ENCODE measurements at places on chromosomes 2 and 18.

DNA sequence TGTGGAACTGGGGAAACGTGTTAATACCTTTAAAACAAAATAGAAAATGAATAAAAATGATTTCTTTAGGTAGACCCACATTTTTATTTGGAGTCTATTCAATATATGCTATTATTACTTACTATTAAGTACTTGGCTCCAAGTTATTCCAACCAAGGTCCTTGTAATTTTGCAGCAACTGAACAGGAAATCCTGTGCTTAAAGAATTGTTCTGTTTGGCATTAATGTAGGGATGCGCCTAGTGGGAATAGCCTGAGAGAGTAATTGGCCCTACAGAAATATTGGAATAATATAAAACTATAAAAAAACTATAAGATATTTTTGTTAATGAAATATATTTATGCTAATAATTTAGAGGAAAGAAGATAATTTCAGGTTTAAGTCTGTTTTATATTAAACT lies 22.9 kb upstream of the ZSWIM2 start:
- no peak for DNase-seq

GRCh38 chr18:55239740-55240139 lies 280.5 kb upstream of the CCDC68 start:
- DNase-seq: no peak

DNA sequence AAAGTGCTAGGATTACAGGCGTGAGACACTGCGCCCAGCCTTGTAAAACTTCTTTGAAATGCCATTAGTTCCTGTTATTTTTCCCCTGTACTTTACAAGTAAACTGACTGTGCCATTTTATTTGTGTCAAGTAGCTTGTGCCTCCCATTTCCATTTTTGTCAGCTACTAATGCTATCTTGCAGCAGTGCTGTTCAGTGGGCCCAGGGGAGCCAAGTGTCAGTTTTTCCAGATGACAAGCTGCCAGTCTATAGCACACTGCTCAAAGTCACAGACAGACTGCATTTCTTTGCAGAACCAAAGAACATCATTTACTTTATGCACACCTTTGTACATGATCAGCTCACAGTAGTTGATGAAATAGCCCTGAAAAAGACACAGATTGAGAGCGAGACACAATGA lies 901.3 kb upstream of the CDH2 start:
- DNase-seq: no peak

DNA sequence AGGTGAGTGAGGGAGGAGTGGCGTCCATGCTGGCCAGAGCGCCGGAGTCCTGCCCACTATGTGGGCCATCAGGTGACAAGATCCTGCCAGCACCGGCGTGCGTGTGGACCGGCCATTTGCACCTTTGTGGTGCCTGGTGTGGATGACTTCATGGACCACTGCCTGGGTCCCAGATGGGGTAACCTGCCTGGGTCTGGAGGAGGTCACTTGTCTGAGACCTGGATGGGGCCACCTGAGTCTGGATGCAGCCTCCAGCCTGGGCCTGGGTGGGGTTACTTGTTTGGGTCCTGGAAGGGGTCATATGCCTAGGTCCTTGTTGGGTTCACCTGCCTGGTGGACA lies 299.6 kb downstream of the NDUFA10 start:
- no peak for DNase-seq

- DNase-seq: no peak
These were observed 316.9 kb upstream of the EPAS1 start for GRCh38 chr2:45980161-45980865.

GRCh38 chr2:171718720-171719119 lies 31.5 kb downstream of the DYNC1I2 start:
- no peak for DNase-seq

DNA sequence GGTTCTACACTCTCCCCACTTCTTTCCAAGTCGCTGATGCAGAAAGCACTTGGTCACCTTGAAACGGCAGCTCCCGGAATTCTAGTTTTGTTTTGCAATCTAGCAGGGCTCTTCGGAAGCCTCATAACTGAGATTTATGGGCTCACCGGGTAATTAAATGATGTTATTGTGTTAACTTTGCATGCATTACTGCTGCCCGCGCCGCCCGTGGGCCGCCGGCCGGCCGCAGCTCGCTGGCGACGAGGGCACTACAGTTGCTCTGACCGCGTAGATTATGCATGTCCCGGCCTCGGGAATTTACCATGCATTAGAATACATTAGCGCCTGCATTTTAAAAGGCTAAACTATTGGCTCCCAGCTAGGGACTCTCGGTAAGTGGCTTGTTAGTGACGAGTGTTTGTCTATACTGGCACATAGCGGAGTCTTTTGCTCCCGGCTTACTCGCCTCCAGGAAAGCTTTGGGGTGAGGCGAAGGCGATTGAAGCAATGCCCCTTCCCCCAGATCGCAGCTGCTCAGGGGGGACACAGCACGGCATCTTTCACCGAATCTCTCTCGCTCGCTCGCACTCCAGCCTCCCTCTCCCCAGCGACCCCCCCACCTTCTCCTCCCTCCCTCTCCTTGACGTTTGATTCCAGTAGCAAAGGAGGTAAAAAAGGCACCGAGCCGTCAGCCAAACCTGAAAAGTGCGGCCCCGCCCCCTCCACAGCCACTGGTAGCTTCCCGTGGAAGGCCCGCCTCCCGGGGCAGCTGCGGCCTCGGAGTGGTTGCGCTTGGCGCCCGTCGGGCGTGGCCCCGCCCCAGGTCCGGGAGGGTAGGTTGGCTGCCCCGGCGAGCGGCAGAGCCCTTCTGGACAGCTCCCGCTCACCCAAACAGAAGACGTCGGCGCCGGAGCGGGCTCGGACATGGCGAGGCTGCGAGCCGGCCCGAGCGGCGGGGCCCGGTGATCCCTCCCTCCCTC lies at the start of gene ONECUT2:
TSS of gene ONECUT2 (plus strand) at position 839 of the 959 bp plus-strand sequence. CDS start 343 bp downstream, outside the sequence.
- peak; percentile 78 for DNase-seq

- no peak for DNase-seq
These were observed 21.0 kb upstream of the PAX3 start for GRCh38 chr2:222319586-222320435.

DNA sequence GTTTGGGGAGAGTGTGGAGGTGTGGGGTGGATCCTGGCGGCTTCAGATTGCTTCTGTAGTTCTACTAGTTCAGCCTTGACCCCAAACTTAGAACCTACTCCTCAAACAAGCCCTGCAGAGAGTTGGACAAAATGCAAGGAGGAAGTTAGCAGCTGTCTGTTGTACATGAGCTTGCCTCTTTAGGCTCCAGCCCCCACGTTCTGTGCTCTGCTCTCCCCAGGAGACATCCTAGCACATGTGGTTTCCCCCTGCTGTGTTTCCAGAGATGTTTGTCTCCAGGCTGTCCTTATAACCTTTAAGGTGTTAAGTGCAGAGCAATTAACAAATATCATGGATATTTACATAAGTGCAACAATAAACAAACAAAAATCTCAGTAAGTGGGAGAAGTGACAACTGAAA lies 111.1 kb downstream of the ACOXL start:
- no peak for DNase-seq

DNA sequence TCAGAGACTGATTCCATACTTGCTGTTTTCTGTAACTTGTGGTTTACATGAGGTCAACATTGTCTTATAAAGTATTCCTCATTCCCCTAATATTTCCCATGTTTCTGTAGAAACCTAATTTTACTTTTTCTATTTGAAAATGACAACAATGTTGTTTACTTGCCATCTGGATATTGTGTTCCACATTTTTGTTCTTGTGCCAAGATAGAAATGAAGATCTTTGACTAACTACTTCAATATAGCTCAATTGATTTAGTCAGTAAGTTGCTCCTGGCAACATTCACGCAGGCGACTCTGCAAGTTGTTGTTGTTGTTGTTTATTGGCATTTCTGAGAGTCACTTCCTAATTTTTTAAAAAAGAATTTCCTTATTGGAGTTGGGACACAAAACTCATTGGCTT lies 69.5 kb downstream of the CAVIN2 start:
- no peak for DNase-seq

DNA sequence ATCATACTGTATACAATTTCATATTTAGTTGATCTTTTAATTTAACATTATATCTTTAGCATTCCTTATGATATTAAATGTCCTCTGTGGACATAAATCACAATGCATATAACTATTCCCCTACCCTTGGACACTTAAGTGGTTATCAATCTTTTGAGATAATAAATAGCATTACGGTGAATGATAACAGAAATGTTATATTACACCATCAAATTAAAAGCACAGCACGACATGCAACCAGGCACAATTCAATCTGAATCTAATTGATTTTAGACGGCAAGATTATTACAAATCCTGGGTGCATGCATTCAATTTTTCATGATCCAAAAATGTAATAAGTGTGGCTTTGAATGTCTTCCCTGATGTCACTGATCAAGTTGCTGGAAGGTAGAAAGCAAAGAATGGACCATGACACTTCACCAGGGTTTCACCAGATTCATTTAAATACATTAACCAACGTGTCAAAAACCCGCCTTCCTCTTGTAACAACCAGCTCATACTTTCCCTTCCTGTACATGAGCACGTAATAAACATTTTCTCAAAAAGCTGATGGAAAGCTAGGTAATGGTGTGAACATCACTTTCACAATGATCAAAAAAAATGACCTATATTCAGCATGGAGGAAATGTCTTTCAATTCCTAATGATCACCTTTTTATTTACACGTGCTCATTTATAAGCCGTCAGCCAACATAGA lies 513.7 kb upstream of the ID2 start:
- no peak for DNase-seq

DNA sequence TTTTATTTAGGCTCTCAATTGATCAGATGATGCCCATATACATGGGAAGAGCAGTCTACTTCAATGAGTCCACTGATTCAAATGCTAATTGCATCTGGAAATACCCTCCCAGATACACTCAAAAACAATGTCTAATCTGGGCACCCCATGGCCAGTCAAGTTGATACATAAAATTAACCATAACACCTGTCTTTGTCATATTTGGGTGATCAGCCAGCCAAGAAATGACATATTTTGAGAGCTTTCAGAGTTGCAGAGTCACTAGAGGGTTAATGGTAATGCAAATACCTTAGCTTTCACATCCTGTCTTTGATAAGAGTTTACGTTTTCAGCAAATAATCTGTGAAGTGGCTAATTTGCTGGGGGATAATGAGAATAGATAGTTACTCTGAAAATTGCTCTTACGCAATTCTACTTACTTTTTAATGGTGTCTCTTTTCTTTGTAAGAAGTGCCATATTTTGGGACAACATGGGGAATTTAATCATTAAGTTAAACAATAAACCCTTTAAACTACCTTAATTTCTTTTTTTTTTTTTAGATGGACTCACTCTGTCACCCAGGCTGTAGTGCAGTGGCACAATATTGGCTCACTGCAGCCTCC lies 49.1 kb downstream of the CCDC195 start:
- no peak for DNase-seq
